CD8-positive, alpha-beta T cell (primary cell): ENCODE measurements at places on chromosomes 1 and 21.
A peak's percentile ranks its signal among the peaks of the same experiment; 100 is the strongest.

GRCh38 chr1:40711465-40712404 is 20.2 kb downstream of the NFYC start:
- DNase-seq = peak; percentile 23

DNA sequence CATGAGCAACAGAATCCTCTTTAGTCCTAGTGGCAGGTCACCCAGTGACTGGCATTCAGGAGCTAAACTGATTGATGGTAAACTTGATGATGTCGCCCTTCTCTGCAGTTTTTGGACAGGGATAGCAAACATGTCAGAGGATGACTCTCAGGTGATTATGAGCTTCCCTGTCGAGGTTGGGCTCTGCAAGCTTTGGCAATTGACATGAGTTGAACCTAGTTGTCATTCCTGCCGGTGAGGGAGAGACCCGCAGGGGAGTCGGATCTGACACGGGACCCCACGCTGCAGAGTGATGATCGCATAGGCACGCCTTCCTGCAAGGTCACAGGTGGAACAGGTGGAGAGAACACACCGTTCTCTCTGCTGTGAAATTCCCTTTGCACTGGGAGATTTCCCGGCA is 438.0 kb upstream of the VAMP3 start:
- no peak for DNase-seq

GRCh38 chr1:28456078-28456477 is 49.8 kb upstream of the RCC1 start:
- no peak for DNase-seq

DNA sequence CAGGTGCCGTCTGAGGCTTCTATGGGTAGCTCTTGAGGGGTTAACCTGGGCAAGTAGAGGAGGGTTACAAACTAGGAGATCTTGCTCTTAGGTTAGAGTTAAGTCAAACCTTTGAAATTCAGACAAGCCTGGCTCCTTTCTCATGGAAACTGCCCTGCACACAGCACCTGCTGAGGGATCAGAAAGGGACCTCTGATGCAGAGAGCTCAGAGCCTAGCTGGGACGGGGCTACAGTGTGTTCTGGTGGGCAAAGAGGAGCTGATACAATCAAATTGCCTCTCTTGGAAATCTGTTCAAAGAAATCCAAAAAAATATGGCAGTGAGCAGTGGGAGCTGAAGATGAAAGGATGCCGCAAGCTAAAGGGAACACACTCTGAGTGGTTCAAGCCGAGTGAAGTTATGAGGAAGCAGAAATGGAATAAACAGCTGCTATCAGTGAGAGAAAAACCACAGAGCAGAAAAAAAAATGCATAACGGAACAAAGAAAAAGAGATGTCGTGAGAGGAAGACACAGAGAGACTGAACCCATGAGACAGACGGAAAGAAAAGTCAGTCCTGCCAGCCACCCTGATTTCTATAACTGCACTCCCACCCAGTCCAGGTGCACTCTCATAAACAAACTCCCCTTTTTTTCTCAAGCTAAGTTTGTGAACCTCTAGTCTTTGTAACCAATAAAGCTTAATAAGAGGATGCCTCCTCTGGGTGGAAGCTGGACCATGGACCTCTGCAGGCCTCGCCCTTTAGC is 26.6 kb downstream of the PAFAH2 start:
- DNase-seq = no peak

DNA sequence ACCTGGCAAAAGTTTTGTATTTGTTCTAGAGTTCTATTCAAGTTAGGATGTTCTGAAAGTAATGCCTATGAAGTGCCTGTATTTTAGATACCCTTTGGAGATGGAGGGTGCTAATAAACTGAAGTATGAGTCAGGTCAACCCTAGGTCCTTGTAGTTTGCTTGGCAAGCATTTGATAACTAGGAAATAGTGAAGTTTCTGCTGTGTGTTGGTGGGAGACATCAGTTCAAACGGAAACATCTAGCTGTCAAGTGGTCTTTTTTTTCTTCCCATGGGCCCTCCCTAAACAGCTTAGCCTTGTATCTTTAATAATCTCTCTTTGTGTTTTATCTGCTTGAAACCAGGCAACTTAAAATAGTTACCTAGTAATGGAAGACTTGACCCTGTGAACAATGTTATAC is 4.5 kb downstream of the MRPS6 start:
- DNase-seq = no peak

DNA sequence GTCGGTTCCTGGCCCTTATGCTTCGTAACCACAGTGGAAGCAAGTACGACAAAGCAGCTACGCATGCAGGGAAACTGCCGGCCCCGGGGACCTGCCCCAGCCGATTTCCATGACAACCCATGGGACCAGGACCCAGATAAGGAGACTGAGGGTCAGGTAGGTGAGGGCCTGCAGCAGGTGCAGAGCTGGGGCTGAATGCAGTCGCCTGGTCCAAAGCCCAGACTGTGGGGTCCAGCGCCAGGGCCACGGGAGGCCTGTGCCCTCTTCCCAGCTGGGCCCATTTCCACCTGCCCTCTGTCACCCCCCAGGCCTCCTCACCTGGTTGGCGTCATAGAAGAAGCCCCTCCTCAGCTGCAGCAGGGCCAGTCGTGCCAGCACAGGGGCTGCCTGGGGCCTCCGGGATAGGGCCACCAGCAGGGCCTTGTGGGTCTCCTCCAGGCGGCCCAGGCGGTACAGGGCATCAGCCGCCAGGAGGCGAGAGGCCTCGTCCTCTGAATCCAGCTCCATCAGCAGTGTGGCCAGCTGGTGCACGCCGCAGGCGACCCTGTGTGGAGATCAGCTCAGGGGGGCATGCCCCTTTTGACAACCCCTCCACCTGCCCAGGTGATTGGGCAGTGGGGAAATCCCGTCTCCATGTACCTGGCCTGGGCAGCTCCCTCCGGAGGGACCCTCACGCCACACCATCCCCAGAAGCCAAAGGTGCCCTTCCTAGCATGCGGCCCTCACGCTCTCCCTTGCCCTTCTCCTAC is 14.2 kb downstream of the TTC34 start:
- no peak for DNase-seq

- DNase-seq = no peak
These were observed 200.6 kb upstream of the CACYBP start for GRCh38 chr1:174799136-174799479.

GRCh38 chr21:33964706-33965325 is 49.2 kb upstream of the ATP5PO start:
- no peak for DNase-seq

DNA sequence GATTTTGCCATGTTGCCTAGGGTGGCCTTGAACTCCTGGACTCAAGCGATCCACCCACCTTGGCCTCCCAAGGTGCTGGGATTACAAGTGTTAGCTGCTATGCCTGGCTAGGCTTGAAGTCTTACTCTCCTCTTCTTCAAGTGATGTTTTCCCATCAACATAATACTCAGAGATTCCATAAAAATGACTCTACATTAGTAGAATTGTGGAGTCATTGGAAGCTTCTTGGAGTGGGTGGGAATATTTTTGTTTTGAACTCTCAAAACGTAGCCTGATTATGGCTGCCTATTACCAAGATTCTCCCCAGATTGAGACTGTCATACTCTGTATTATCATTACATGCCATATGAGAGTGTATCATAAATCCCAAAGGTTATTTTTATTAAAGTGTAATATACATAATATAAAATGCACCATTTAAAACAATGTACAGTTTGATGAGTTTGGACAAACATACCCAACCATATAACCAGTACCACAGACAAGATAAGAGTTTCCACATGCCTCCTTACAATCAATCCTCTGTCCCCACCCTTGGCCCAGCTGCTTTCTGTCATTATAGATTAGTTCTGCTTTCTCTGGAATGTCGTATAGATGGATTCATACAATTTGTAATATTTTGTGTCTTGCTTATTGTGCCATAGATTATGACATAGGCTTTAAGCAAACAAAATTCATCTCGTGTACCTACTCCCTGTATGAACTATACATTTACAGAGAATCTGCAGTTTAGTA is 8.0 kb upstream of the DNM3 start:
- DNase-seq = no peak

GRCh38 chr1:244768186-244768585 is 67.3 kb upstream of the COX20 start:
- no peak for DNase-seq

- no peak for DNase-seq
These were observed 4.2 kb downstream of the COX20 start for GRCh38 chr1:244839656-244840055.

- DNase-seq = no peak
These were observed 119.9 kb upstream of the LHX8 start for GRCh38 chr1:75014250-75014649.

DNA sequence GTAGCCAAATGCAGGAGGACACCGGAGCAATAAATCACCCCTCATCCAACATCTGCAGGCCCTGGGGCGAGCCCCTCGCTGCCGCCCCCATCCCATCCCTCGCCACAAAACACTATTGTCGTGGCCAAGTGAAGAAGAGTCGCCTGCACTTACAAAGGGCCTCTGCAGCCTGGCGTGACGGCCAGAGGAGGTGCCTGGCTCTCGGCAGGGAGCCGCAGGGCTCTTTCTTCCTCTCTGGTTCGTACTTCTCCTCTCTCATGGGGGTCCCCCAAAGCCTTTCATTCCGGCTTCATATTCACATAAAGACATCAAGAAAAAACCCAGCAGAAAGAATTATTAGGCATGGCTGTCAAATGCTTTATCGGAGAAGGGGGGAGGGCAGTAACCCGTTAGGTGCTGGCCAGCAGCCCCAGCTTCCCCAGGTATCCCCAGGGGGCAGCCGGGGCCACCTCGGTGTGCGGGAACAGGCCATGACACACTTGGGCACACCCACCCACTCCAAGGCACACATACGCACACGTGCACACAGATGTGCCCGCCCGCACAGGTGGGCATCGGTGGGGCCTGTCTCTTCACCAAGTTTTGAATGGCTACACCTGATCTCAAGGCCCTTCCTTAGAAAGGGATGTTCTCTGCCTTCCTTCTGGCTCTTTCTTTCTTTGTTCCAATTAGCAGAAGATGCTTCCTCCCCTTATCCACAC is 149.1 kb downstream of the PRDM16 start:
- no peak for DNase-seq

DNA sequence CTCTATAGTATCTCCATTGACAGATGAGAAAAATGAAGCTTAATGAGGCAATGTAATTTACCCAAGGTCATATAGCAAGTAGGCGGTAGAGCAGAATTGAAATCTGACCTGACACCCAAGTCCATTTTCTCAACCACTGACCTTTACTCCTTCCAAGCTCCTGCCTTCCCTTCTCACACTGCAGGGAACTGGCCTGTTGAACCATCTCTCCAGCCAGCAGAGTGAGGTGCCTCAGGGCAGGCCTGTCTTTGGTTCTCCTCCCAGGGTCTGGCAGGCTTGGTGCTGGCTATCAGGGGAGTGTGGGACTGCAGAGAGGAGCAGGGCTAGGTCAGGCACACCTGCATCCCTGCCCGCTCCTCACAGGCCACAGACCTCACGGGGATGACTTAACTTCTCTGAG is 126.8 kb downstream of the BEND5 start:
- DNase-seq = no peak

- DNase-seq = no peak
These were observed 148.5 kb downstream of the GDAP2 start for GRCh38 chr1:117780687-117781475.

DNA sequence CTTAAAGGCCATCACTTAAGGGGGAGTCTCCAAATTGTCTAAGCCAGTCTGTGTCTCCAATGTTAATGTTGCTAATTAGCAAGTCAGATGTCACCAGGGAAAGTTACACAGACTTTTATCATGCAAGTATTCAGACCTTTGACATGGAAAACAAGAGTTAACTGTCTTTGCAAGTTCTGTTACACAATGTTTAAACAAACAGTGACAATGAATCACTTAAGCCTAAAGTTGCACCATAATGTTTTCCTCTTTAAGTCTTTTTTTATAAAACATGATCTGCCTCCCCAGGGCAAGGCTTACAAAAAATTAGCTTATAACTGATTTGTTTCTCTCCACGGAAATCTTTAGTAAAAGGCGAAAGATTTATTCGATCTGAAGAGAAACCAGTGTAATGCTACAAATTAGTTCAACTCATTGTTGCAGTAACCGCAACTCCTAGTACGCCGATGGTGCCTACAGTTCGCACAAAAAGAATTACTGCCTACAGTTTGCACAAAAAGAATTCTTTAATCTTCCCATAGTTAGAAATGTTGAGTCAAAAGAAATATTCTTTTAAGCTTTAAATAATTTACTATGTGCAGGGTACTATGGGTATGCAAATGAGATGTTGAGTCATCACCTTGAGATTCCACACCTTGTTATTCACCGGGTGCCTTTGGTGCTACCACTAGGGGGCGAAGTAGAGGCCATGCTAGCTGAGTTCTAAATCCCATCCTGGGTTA is 45.3 kb downstream of the HHAT start:
- DNase-seq = peak; percentile 82

DNA sequence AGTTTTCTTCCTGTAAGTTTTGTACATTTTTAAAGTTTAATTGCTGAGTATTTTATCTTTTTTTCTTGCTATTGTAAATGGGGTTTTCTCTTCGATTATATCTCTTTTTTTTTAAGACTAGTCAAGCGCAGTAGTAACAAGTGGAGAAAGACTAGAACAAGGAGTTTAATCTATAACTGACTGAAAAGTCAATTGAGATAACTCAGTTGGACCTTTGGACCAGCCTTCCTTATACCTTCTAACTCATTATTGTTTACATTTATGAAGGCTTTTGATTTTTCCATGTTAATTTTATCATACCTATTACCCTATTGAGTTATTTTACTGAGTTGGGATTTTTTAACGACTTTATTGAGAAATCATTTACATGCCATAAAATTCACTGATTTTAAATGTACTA is 81.2 kb downstream of the SMYD3 start:
- DNase-seq = no peak

GRCh38 chr1:235101558-235102258 is 26.9 kb downstream of the TOMM20 start:
- no peak for DNase-seq

GRCh38 chr1:92411511-92411910 is 75.2 kb downstream of the GFI1 start:
- no peak for DNase-seq

- no peak for DNase-seq
These were observed at the start of gene LMOD1 for GRCh38 chr1:201946224-201946908. TSS of gene LMOD1 (minus strand) at chr1:201946548. CDS start at chr1:201946340, 208 bp downstream.

GRCh38 chr1:156766298-156767100 is 836 bp upstream of the PRCC start:
- DNase-seq = no peak

- DNase-seq = no peak
These were observed 211.1 kb downstream of the SMYD3 start for GRCh38 chr1:246295968-246296367.

- DNase-seq = no peak
These were observed 449 bp downstream of the EPS15 start for GRCh38 chr1:51518586-51519047.

DNA sequence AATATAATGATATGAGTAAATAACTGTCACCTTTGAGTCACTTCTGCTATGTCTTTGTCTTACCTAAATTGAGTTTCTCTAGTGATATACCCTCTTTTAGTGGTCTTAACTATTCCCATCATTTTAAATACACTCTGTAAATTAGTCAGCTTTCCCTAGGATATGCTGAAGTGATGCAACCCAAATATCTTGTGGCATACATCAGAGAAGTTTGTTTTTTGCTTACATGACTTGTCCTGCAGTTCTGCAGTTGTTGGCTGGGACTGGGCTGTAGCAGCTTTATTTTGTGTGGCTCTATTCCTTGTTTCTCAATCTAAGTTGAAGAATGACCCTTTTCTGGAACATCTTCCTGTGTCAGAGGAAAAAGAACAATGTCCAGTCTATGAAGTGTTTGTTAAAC is 76.4 kb downstream of the TTC3 start:
- DNase-seq = no peak
